ENCODE measurements at places on chromosomes 2 and 18. TPM values are rescaled to one million over a fixed set of nuclear protein-coding genes. Genes with fewer than 3 reads are reported as not detected.

TXNDC2 gene
- 0.11 TPM for polyA plus RNA-seq

POTEJ gene
- 0.01 TPM for polyA plus RNA-seq

MIB1 gene
- polyA plus RNA-seq = 14.2 TPM

NR4A2 gene
- 0.62 TPM for polyA plus RNA-seq

CAVIN2 gene
- 25.1 TPM for polyA plus RNA-seq

DYNAP gene
- not detected for polyA plus RNA-seq

GRCh38 chr2:182694189-182694588, 21.9 kb upstream of the DNAJC10 start:
- no peak overlapping the region for H3K4me3 ChIP-seq
- H3K27ac ChIP-seq = no peak overlapping the region
- H3K36me3 ChIP-seq = no peaks in the 10 kb centered on the region
- H3K27me3 ChIP-seq = no peaks in the 10 kb centered on the region
- DNase-seq = no peak
- no peaks in the 10 kb centered on the region for H3K4me1 ChIP-seq

- H3K4me3 ChIP-seq = no peak overlapping the region
Measured at GRCh38 chr2:37585295-37585908, 86.0 kb downstream of the CDC42EP3 start.

DNA sequence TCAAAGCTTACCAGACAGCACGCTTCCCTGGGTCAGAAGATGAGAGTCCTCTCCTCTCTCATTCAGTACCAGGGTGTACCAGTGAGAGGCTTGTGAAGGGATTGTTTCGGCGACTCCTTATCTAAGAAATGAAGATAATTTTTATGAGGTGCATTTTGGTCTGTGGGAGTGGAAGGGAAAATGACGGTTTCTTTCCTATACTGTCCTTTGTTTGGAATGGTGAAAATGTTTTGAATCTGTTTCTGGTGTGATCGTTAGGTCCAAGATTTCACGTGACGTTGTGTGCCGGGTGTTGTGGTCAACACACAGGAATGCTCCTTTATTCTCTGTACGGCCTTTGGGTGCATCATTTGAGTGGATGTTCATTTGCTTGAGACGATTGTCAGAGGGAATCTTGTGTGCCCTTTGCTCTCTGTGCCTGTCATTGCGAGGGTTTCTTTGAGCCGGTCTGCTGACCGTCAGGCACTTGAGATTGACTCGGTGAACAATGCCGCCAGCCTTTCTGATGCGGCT, 183.5 kb downstream of the AGAP1 start:
- no peak overlapping the region for H3K27ac ChIP-seq
- DNase-seq = no peak

DNA sequence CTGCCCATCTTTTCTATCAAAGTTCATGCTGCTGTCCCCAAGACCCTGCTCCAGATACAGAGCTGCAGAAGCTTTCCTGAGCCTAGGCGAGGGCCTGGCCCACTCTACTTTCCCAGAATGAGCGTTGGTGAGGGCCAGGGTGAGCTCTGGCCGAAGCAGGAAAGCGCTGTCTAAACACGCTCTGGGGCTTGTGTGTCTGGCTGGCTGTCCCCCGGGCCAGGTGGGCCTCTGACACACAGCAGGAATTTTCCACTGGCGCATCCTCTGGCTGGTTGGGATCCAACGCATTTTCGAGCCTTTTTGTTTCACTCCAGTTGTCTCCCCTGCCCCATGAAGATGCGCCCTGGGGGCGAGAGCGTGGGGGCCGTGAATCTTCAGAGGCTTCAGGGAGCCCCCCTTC, 17.8 kb upstream of the KCNK3 start:
- DNase-seq = no peak
- H3K27me3 ChIP-seq = peaks cover 7% of the 10 kb centered on the region
- H3K4me3 ChIP-seq = no peak overlapping the region
- no peaks in the 10 kb centered on the region for H3K4me1 ChIP-seq

DNA sequence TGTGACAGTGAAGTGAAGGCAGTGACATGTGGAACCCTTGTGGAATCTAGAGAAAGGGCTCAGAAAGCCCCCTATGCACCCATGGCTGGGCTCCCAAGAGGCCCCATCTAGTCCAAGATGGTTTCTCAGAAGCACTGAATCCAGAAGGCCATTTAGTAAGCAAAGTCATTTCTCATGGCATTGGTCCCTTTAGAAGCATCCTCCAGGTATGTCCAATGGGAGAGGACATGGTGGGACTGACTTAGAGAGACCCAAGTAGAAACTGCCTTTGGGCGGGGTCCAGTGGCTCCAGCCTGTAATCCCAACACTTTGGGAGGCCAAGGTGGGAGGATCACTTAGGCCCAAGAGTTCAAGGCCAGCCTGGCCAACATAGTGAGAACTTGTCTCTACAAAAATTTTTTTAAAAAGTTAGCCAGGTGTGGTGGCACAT, 72.5 kb upstream of the RMDN2 start:
- H3K4me1 ChIP-seq = peaks cover 2% of the 10 kb centered on the region
- H3K4me3 ChIP-seq = no peak overlapping the region
- no peak for DNase-seq
- no peaks in the 10 kb centered on the region for H3K36me3 ChIP-seq
- no peaks in the 10 kb centered on the region for H3K27me3 ChIP-seq
- H3K27ac ChIP-seq = no peak overlapping the region

DNA sequence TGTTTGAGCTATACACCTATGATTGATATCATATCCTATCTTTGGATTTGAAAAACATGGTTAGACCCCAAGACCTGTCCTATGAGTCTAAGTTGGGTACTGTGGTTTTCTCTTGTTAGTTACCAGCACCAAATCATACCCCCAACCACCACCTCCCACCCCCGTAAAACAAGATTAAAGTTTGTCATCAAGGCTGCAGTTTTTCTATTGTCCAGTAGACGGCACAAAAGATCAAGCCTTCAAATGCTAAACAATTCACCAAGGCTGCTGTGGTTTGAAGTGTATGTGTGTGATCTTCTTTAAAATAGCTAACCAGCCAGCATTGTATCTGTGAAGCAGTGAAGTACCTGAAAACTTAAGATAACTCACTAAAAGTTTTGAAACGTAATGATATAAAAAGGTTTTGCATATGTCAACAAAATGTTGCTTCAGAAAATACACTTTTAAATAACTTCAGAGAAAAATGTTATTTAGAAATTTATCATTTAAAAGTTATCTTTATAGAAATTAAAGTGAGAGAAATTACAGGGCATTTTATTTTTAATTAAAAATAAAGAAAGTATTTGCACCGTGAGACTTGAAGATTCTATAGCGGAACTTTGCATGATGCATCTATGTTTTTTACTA, 5.8 kb upstream of the MEIS1 start:
- DNase-seq = peak; percentile 55
- no peak overlapping the region for H3K27ac ChIP-seq
- H3K4me1 ChIP-seq = peaks cover 2% of the 10 kb centered on the region
- no peaks in the 10 kb centered on the region for H3K36me3 ChIP-seq
- H3K27me3 ChIP-seq = no peaks in the 10 kb centered on the region
- no peak overlapping the region for H3K4me3 ChIP-seq

DNA sequence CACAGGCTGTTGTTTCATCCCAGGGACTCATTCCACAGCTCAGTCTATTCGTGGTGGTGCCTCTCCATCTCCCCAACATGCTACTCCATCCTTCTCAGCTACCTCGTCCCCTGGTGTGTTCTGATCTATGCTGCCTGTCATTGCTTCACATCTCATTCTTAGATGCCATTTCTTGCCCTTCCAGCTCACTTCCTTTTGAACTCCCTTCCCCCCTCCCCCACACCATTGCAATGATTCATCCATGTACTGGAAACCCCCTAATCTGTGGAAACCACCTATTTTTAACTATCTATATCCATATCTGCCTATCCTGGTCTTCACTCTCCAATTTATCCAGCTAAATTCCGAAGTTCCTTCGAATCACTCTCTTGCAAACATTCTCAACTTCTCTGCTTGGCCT, 65.7 kb upstream of the PARD3B start:
- no peaks in the 10 kb centered on the region for H3K4me1 ChIP-seq
- H3K4me3 ChIP-seq = no peak overlapping the region

- no peaks in the 10 kb centered on the region for H3K4me1 ChIP-seq
- H3K36me3 ChIP-seq = no peaks in the 10 kb centered on the region
- no peaks in the 10 kb centered on the region for H3K27me3 ChIP-seq
- no peak for DNase-seq
Measured at GRCh38 chr18:69636529-69637301, 236.0 kb downstream of the DOK6 start.

- DNase-seq = no peak
- H3K36me3 ChIP-seq = no peaks in the 10 kb centered on the region
- no peak overlapping the region for H3K27ac ChIP-seq
- no peaks in the 10 kb centered on the region for H3K4me1 ChIP-seq
Measured at GRCh38 chr18:10481831-10482230, 27.4 kb downstream of the APCDD1 start.

DNA sequence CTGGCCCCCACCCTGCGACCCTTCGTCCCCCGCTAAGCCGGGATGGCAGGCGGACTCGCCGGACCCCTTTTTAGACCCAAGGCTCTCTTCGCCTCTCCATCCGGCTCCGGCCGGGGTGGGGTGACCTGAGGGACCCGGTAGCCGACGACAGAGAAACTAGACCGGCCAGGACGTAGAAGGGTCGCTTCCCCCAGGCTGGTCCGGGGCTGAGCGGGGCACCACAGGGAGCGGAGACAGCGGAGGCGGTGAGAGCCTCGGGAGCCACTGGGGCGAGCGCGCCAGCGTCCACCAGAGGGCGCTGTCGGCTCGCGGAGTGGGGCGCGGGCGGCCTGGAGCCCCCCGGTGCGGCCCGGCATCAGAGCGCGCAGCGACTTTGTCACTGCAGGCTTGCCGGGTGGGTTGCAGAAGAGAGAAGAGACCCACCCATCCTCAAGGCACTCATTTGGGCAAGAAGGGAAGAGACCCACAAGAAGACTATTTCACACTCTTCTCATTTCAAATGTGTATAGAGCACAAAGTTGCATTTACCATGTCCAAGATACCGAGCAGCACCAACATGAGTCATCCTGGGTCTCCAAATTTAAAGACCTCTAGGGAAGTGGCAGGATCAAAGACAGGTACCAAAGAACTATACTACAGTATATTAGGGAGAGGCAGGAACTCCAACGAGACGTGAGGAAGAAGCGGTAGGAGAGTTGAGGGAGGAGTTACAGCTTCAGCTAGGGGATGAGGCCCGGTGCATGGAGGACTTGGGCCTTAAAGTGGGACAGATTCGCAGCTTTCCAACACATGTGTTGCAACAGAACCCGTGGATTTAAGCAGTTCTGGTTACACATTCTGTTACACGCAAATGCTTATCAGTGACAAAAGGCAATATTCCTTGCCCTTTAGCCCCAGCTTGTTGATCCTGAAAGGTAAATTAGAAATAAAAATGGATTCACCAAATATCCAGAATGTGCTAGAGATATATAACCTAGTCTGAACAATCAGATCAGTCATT, 7.6 kb upstream of the PRKCE start:
- H3K4me3 ChIP-seq = peak overlapping the region; percentile 83
- H3K36me3 ChIP-seq = no peaks in the 10 kb centered on the region
- no peaks in the 10 kb centered on the region for H3K4me1 ChIP-seq
- H3K27me3 ChIP-seq = peaks cover 7% of the 10 kb centered on the region
- peak; percentile 23 for DNase-seq

- no peaks in the 10 kb centered on the region for H3K36me3 ChIP-seq
- H3K4me3 ChIP-seq = no peak overlapping the region
- no peak for DNase-seq
- H3K27me3 ChIP-seq = peaks cover under 1% of the 10 kb centered on the region
- H3K4me1 ChIP-seq = peaks cover 3% of the 10 kb centered on the region
Measured at GRCh38 chr2:127658146-127658545, 12.2 kb downstream of the GPR17 start.

GRCh38 chr2:234603619-234604018, 106.7 kb upstream of the ARL4C start:
- no peak overlapping the region for H3K27ac ChIP-seq
- H3K4me3 ChIP-seq = no peak overlapping the region
- H3K36me3 ChIP-seq = no peaks in the 10 kb centered on the region
- no peak for DNase-seq

All from fibroblast of lung (primary cell).